ENCODE measurements at places on chromosomes 5 and 9.

- no peak for DNase-seq
Observed at GRCh38 chr9:116360016-116360415, 206.4 kb downstream of the PAPPA start.

GRCh38 chr5:35777358-35778087 lies 79.2 kb upstream of the IL7R start:
- peak; percentile 82 for DNase-seq

DNA sequence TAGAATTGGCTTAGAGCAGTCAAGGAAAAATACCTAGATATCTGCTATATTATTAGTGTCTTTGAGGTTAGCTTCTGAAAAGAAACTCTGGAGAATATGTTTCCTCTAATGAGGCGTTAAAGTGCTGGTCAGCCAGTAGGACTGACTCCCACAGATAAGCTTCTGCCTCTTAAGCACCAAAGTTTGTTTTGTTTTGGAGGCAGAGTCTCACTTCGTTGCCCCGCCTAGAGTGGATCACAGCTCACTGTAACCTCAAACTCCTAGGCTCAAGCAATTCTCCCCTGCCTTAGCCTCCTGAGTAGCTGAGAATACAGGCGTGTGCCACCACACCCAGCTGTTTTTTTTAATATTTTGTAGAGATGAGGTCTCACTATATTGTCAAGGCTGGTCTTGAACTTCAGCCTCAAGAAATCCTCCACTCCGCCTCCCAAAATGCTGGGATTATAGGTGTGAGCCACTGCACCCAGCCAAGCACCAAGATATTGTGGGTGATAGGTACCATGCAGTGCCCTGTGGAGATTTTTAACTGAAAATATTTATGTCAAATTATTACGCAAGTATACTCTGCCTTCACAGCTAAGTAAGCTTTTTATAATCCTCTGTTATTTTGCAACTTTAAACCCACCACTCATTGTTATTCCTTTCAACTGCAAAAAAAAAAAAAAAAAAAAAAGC lies 24.7 kb upstream of the TMEM171 start:
- no peak for DNase-seq

- DNase-seq, result no peak
Observed at GRCh38 chr5:175895686-175896102, 24.3 kb downstream of the CPLX2 start.

DNA sequence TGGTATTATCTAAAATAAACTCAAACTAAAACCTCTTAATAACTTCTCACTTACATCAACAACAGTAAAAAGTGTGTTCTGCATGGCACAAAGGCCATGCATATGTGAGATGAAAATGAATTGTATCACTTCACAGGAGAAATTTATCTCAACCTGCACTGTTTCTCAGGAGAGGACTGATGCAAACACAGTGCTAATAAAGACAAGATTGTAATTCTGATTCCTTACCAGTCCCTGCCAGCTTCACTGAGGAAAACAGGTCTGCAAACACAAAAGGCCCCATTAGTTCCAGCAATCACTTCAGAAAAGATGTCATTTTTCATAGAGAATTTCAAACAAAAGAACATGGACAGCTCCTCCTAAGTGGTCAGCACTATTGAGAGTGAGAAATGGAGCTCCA lies 117.3 kb upstream of the PDE4D start:
- no peak for DNase-seq

- no peak for DNase-seq
Observed at GRCh38 chr9:124297551-124297901, 39.8 kb downstream of the NEK6 start.

- no peak for DNase-seq
Observed at GRCh38 chr9:22401671-22402070, 45.0 kb upstream of the DMRTA1 start.

DNA sequence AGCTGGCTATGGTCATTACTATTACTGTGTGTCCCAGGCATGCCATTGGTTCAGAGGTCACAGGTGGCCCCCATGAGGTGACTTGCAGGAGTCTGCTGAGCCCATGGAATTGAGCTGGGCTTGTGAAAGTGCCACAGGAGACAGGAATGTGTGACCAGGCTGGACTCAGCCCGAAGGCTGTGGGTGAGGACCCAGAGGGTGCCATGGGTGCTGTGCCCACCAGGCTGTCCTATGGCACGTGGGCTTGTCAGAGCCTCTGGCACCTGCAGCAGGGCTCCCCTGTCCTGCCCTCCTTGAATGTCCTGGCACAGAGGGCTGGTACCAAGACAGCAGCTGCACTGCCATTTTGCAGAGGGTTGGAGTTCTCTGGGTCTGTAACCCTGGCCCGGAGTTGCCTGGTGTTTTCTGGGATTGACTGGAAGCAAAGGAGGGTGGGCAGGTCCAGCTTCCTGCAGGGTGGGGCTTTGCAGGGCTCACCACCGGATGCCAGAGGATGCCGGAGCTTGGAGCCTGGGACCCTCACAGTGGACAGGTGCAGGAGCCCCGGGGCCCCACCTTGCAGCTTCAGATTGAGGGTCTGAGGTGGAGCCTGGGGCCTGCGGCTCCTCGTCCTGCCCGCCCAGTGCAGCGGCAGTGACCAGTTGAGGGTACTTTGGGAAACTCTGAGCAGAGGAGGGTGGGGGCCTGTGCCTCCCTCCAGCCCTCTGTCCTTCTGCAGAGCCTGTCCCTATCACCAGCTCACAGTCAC lies 14.2 kb downstream of the COL5A1 start:
- DNase-seq, result no peak

GRCh38 chr5:78964889-78965288 lies 20.2 kb downstream of the ARSB start:
- DNase-seq, result no peak

DNA sequence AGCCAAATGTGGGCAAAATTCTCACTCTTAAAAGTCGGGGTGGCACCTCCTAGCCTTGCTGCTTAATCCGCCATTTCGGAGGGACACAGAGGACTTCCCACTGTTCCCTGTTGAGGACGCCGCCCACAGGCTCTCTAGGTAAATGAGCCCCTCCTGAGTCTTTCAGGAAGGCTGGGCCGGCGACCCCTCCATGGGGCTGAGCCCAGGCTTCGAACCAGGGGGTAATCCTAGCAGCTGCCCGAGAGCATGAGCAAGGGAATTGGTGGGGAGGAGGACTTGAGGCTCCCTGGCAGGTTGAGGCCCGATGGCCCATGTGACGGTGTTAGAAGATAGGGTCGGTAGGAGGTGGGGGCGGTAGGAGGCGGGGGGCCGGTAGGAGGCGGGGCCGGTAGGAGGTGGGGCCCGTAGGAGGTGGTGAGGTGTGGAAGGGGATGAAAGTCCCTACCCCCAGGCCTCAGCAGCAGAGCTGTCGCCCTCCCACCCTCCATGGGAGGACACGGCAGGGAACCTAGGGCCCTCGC lies 17.1 kb downstream of the SLC12A7 start:
- no peak for DNase-seq

GRCh38 chr9:135376511-135377265 lies 102.9 kb upstream of the PPP1R26 start:
- DNase-seq, result no peak

Data from omental fat pad (tissue), 4 donors.